ENCODE measurements at places on chromosomes 7 and 10. TPM values are rescaled to one million over a fixed set of nuclear protein-coding genes. Genes with fewer than 3 reads are reported as not detected.

- DNase-seq = no peak
These were observed 238.3 kb downstream of the PARD3 start for GRCh38 chr10:34576797-34577196.

GRCh38 chr10:76401006-76401405 is 969.6 kb downstream of the LRMDA start:
- DNase-seq = no peak

DNA sequence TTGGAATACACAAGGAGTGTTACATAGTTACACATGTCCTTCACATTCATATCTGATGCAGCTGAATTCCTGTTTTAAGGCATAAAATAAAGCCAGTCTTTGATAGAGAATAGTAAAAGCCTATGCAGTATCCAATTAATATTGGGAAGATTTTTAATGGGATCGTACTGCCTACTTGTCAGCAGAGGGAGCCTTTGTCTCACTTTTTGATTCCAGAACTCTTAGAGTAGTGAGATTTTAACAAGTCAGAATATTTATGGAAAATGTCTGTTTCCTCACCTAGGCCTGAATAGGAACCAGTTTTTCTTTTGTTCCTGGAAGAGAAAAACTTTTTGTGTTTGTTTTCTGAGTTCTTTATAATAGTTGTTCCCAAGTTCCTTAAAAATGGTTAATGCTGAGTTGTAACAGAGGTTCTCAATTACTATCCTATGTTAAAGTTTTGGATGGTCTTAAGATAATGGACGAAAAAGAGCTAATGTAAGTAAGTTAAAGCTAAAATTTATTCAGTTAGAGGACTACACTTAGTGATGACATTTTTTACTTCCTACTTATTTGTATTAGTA is 114.0 kb downstream of the BBS9 start:
- DNase-seq = no peak

GRCh38 chr10:13784067-13784466 is 197.3 kb downstream of the PRPF18 start:
- no peak for DNase-seq

ASL gene
- total RNA-seq = 23.0 TPM

DNA sequence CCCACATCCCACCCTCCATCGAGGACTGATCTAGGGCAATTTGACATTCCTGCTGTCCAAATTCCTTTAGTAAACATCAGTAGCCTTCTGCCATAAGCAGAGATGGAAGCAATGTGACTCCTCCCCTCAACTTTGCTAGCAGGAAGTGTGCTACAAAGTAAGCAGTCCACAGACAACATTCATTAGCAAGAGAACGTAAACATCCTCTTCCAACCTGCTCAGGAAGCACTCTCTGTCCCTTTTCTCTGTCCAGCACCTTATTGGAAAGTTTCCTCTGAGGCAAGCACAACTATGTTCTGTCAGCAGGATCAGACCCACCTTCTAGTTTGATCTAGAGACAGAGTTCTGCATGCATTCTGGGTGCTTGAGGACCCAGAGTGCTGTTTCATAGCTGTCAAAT is 48.1 kb upstream of the LRGUK start:
- DNase-seq = no peak

IGF2BP3 gene
- total RNA-seq = 117 TPM

DNA sequence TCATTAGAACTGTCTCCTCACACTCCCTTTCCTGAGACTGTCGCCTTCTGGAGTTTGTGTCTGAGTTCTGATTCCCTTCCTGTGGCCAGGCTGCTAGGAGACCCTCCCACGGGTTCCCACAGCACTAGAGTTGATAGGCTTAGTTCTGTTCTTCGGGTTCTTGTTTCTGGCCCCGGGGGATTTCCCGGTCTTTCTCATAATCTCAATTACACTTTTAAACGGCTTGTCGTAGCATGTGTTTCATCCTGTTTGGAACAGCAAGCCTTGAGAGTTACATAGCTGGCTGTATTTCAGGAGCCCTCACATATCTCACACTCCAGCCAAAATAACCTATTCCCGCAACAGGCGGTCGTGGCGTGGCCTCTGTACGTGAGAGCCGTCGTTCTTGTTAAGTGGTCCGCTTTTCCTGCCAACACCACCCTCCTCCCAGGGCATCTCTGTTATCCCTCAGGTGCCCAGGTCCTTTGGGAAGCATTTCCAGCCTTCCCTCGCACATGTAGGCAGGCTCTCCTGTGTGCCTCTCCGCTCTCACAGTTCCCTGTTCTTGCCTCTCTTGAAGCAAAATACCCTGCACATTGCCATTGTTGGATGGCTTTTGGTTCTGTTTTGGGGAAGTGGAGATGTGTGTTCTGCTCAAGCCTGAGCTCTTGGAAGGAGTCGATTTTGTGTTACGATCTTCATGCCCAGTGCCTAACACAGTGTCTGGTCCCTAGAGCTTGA is 46.0 kb downstream of the CDC123 start:
- DNase-seq = no peak

CASP2 gene
- 72.8 TPM for total RNA-seq

HK1 gene
- 88.8 TPM for total RNA-seq

DNA sequence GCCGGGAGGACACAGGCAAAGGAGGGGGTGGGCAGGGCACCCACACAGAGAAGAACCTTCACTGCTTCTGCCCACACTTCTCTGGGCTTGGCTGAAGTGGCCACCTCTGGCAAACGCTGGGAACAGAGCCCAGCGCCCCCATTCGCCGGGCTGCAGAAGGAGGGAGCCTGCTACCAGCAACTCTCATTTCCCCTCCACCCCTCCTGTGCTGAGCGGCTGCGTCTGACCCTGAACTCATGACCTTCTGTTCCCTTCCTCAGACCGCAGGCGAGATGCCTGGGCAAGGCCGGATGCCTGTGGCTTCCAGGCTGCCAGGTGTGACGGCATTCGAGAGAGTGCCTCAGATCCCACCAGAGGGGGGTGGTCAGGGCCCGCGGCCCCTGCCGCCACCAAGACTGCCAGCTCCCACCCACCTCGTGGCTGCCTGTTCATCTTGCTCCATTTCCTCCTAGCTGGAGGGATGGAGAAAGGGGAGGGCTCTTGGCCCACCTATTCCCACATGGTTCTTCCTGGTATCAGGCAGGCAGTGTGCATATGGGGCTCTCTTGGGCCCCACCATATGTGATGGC is 19.8 kb downstream of the DNAJB12 start:
- DNase-seq = no peak

DNA sequence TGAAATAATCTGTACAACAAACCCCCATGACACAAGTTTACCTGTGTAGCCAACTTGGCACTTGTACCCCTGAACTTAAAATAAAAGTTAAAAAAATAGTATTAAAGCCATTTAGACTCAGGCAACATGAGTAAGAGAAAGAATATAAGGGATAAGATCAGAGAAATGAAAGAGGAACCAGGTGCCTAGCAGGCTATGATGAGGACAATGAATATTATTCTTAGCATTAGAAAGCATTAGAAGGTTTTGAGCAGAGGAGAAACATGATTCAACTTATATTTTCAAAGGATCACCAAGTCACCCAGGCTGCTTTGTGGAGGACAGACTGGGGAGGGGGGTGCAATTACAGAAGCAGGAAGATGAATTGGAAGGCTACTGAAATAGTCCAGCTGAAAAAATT is 48.1 kb upstream of the TES start:
- no peak for DNase-seq

KEL gene
- total RNA-seq = 1.4 TPM

- no peak for DNase-seq
These were observed 43.6 kb downstream of the GUSB start for GRCh38 chr7:65938336-65938895.

DNA sequence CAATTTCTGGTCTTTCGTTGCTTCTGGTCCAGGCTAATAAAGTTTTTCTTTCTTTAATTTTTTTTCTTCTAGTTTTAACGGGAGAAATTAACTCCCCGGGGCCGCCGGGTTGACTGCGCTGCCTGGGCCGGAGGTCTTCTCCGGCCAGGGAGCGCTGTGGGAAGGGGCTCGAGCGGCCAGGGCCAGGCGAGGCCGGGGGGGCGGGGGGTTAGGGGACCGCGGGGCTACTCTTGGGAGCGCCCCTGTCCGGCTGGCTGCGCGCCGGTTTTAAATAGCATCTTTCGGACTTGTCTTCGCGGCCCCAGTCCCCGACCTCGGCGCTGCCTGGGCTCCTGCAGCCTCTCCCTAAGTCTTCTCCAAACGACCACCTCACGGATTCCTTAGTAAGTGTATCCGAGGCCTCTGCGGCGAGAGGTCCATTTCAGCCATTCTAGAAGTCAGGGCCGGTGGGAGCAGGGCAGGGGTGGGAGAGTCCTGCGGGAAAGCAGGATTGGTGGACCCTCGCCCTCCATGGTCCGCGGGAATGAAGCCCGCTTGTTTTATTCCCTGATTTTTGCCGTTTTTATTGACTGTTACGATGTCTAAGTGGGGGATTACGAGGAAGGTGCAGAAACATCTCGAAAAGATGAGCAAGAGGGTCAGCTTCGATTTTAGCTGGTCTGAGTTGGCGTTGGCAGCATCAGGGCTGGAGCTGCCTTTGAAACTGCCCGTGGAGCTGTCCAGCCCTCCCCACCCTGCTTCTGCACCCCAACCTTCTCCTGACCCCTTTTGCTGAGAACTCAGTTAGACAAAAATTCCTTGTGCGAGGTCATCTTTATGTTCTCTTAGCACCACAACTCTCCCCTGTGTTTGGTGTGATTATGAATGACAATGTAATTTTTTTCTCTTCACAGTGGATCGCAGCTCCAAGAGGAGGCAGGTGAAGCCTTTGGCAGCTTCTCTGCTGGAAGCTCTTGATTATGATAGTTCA is 555 bp downstream of the PHF14 start:
- peak; percentile 39 for DNase-seq
